ENCODE measurements at places on chromosomes 4 and X.

DNA sequence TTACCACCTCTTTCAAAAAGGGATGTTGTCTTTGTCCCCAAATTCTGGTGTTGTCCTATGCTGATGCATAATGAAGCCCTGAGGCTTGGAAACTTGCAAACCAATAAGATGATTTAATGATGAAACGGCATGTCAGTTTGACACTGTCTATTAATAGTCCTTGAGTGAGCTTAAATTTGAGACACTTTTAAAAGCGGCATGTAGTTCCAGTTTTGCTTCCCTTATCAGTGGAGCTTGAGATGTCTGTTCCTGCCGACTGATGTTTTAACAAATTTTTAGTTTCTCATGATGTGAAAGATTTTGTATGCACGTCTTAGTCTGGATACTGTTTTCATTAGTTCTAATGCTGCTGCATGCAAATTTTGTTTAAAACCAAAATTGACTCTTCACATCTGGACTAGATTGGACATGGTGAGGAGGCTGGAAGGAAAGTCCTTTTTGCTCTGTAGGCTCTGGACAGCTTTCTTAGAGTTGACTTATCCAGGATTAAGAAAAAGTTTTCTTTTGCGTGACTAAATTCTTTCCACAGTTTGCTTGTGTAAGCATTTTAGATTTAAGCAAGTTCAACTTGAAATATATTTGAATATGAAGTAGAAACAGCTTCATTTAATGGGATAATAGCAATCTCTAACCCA lies 11.7 kb downstream of the C1GALT1C1 start:
- DNase-seq: no peak

- no peak for DNase-seq
Measured at GRCh38 chr4:3527914-3528876, 4.0 kb downstream of the LRPAP1 start.

DNA sequence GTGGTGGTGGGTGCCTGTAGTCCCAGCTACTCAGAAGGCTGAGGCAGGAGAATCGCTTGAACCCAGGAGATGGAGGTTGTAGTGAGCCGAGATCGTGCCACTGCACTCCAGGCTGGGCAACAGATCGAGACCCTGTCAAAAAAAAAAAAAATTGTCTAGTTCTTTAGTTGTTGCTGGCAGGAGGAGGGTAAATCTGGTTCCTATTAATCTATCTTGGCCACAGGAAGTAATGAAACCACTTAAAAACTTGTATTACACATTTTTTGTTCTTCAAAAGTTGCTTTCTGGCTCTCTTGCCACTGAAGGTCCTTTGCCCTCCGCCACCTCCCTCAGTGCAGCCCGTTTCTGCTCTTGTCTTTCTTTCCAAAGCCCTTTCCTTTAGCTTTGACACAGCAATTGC lies 102.9 kb upstream of the ARSJ start:
- no peak for DNase-seq

- no peak for DNase-seq
Measured at GRCh38 chr4:157072002-157072401, 3.9 kb upstream of the GLRB start.

GRCh38 chr4:184825896-184826690 lies at the start of gene ACSL1:
Gene ACSL1 (minus strand): TSS chr4:184825968. CDS start chr4:184803514, 22,454 bp downstream.
- DNase-seq: peak; percentile 9

- DNase-seq: no peak
Measured at GRCh38 chr4:1720163-1720983, 750 bp downstream of the TMEM129 start.

- DNase-seq: no peak
Measured at GRCh38 chr4:163666332-163666873, 171.9 kb downstream of the TMA16 start.

DNA sequence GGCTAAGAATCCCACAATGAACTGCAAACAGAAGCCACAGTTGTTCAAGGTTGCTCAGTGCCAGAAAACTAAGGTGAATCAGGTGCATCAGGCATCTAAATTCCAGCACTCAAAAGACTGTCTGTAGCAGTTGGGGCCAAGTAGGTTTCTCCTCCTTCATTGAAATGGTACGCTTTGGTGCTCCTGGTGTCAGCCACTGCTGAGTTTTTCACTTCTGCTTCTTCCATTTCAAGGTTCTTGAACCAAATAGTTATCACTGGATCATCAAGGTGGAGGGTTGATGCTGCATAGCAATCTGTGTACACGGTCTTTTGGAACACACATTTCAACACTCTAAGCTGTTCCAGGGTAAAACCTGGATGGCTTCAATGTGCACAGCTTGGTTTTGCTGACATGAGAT lies 74.4 kb downstream of the TMA16 start:
- no peak for DNase-seq

DNA sequence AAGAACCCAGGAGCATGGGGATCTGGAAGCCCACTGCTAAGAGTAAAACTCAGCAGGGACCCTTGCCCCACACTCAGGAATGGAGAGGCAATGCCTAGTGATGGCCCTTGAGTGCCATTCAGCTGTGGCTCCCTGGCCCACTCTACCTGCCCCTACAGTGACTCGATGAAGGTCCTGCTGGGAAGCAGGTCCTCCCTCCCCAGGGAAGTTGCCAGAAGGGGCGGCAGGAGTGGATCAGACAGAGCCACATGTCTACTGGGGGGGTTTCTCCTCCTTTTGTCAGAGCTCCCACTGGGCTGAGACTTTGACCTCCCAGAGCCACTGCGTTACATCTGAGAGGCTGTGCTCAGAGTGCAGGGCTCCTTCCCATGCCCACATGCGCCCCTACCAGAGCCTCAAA lies 1.2 kb downstream of the SLC10A3 start:
- DNase-seq: no peak

GRCh38 chrX:36062778-36063177 lies 143.2 kb downstream of the CFAP47 start:
- DNase-seq: no peak

GRCh38 chr4:94957030-94957429 lies 199.3 kb downstream of the BMPR1B start:
- DNase-seq: no peak

DNA sequence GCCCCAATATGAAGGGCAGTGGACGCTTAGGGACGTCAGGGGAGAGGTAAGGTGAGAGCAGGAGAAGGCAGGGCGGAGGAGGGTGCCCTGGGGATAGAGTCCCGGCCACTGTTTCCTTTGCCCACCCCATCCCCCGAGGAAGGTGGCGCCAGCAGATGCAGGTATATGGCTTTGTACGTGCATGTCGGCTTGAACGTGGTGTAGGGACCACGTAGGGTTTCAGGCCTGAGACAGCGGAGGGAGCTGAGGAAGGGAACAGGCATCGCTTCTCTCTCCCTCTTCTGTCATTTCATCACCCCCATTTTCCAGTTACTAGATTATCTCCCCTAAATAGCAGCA lies 97.9 kb downstream of the PHKA2 start:
- no peak for DNase-seq

DNA sequence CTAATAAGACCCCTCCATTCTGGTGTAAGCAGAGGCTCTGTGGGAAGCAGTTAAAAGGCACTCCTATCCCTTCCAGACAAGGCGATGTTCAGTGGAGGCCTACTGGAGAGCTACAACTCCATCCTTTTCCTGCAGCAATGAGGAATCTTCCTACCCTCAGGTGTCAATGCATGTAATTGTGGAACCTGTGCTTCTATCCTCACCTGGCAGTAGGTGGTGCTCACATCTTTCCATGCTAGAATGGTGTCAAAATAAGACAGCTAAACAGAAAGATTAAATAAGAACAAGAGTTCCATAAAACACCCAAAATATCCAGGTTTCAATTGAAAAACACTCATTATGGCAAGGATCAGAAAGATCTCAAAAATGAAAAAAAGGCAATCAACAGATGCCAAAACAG lies 224.6 kb downstream of the IL15 start:
- DNase-seq: no peak

DNA sequence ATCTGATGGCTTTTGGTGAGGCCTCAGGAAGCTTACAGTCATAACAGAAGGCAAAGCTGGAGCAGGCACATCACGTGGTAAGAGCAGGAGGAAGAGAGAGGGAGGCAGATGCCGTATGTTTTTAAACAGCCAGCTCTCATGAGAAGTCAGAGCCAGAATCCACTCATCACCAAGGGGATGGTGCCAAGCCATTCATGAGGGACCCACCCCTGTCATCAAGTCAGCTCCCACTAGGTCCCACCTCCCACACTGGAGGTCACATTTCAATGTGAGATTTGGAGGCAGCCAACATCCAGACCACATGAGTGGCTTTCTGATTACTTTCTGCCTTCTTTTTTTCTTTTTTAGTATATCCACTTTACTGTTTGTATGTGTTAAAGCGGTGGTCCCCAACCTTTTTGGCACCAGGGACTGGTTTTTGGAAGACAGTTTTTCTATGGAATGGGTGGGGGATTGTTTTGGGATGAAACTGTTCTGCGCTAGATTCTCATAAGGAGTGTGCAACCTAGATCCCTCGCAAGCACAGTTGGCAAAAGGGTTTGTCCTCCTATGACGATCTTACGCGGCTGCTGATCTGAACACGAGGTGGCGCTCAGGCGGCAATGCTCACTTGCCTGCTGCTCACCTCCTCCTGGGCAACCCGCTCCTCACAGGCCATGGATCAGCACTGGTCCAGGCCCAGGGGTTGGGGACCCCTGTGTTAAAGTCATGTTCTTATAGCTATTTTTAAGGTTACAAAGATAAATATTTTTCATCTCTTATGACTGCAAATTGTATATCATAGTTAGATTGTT lies 61.7 kb downstream of the SLIT2 start:
- DNase-seq: no peak

- DNase-seq: no peak
Measured at GRCh38 chr4:188492886-188493285, 353.6 kb downstream of the TRIML1 start.

DNA sequence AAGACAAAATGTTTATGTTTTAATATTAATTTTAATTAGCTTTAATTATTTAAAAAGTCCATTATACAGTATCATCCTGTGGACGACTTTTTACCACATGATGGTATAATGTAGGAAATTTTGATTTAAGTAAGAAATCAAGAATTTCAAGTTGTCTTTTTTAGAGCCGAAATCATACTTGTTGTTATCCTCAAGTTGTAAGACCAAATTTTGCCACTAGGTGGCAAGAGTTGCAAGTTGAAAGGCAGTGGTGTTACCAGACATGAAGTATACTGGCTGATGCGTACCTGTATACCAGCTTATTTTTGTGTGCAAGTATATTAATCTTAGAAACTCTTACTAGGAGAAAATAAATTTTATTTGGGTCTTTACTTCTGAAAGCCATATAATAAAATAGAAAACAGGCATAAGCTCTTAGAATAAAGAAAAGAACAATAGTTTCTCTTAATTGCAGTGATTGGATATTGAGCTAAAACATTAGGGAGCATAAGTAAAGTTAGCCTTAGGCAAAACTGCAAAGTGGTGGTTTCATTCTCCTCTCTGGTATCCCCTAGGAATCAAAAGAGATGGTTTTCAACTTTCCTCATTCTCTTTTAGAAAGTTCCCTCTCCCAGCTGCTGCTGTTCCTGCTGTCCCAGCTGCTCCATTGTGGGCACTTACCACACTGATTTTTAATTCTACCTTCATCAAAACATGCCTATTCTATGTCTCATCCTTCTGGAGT lies 118.0 kb upstream of the WDFY3 start:
- peak; percentile 57 for DNase-seq

- DNase-seq: no peak
Measured at GRCh38 chrX:45860450-45860849, 659.8 kb upstream of the DIPK2B start.

- DNase-seq: no peak
Measured at GRCh38 chr4:7295197-7295910, 103.0 kb downstream of the SORCS2 start.

DNA sequence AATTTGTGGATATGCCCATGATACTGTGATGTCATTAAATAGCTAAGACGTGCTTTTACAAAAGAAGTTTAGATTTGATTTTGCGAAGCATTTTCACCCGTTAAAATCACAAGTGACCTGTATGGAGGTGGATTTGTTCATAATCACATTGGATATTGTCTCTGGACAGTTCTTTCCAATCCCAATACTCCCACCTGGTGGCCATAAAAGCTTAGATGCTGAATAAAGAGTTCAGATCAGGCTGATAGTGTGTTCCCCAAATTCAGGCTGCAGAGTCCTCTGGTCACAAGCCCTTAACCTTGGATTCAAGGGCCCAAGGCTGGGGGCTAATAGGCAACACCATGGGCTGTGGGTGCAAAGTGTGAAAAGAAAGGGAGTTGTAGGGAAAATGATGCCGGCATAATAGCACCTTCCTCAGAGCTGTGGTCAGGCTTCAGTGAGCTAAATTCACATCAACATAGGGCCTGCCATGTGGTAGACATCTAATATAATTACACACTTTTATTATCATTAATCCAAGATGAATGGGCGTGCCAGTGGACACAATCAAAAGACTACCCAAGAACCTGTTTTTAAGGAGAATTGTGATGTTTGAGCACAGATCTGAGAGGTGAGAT lies 28.1 kb downstream of the SMIM43 start:
- DNase-seq: no peak

DNA sequence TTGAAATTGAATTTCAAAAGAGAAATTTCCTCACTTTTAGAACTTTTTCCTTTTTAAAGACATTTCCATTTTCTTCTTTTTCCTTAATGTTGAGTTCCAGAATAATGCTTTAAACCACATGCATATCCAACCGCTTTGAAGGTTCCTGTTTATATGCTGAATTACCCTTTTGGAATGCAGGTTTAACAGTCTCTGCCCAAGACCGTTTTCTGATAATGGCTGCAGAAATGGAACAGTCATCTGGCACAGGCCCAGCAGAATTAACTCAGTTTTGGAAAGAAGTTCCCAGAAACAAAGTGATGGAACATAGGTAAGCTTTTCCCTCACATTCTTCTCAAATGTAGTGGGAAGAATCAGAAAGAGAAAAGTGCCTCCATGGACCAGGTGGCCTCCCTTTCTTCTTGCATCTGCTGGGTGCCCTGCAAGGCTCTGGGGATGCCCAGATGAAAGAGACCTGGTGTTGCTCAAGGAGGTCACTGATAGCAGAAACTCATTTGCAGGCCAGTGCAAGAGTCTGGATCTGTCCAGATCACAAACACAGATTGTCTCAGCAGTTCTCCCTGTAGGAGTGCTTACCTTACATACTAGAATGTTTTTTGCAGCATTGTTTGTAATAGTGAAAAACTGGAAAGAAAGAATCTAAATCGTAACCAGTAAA lies 42.9 kb downstream of the MOSPD2 start:
- no peak for DNase-seq

GRCh38 chr4:79315891-79316290 lies 10.0 kb downstream of the NAA11 start:
- DNase-seq: no peak

DNA sequence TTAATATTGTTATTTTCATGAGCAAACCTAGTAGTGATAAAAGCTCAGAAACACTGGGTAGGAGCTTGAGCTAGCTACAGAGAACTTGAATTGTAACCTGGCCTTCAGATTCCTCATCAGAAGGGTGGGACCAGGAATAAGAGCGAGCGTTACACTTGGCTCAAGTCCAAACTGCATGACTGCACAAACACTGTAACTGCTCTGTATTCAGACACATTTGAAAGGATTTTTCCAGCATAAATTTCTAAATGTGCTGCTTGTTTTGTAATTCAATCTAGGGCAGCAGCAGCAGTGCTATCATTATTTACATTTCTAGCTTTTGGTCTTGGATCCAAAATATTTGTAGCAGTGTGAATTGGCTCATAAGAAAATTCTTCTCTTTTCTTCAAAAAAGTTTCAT lies 133.0 kb upstream of the TMLHE start:
- peak; percentile 41 for DNase-seq

- no peak for DNase-seq
Measured at GRCh38 chr4:16183604-16184003, 42.7 kb downstream of the TAPT1 start.

All from NCI-H1436 treated with DMSO at 0.1 percent for 48 hours (cell line).